ENCODE measurements at places on chromosomes 1 and 21. TPM values are rescaled to one million over a fixed set of nuclear protein-coding genes. Genes with fewer than 3 reads are reported as not detected.

DNA sequence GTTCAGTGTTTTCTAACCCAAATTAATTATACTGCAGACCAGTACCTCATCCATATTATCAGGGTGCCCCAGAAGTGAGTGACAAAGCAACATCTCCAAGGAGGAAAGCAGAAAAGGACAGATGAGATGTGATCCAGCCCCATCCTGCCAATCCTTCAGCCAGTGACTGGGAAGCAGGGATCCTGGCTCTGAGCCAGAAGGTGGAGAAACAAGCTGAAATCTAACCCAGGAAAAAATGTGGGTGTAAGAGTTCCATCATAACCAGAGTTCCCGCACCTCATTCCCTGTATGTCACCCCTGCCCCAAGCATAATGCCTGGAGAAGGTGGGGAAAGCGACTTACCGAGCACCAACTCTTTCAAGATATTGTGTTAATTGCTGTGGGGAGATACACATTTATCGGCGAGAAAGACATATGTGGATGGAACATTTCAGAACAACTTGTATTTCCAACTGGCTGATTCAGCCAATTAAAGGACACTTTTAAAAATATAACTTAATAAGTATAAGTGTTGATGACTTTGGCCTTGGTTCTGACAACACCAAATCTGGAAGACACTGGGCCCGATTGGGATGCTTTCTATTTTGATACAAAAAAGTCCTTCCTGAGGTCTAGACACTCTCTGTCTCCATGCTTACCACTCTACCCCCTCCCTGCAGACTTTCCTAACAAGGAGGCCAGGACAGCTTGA, 14.9 kb downstream of the PLEKHA6 start:
- no peak for DNase-seq

DNA sequence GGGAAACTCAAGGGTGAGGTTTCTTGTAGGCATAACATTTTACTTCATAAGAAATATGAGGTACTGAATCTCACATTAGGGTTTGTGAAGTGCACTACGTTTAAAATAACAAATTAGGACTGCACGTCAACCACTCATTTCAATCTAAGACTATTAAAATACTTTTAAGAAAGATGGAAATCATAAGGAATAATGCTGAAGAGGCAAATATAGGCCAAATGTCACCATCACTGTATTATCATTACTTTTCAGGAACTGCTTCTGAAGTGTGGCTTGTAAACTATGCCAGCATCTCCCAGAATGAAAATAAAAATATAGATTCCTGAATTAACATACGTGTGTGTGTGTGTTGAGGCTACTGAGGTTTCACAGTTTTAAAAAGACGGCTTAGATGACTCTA, 56.8 kb downstream of the INTS7 start:
- DNase-seq = no peak

C1orf53 gene
- 2.3 TPM for polyA plus RNA-seq

DNA sequence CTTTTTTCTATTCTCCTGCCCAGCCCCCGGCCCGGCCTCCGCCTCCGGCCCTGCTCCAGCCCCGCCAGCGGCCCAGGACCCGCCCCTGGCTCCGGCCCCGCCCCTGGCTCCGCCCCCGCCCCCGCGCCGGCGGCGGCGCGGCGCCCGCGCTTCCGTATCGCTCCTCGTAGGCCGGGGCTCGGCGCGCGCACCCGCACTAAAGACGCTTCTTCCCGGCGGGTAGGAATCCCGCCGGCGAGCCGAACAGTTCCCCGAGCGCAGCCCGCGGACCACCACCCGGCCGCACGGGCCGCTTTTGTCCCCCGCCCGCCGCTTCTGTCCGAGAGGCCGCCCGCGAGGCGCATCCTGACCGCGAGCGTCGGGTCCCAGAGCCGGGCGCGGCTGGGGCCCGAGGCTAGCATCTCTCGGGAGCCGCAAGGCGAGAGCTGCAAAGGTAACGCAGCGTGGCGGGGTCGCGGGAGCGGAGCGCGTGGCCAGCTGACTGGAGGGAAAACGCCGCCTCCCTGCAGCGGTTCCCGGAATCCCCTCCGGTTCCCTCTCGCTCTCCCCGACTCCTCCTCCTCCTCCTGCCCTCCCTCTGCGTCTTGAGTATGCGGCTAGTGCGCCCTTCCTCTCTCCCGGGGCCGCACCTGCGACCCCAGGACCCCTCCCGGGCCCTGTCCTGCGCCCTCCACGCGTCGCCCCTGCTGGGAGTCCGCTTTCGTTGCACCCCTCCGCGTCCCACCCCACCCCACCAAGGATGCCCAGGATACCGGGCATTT, at the start of gene IFNAR2:
IFNAR2 (plus strand) TSS at position 155 of the 761 bp plus-strand sequence. CDS start 11,985 bp downstream, outside the sequence.
- no peak for DNase-seq

DNA sequence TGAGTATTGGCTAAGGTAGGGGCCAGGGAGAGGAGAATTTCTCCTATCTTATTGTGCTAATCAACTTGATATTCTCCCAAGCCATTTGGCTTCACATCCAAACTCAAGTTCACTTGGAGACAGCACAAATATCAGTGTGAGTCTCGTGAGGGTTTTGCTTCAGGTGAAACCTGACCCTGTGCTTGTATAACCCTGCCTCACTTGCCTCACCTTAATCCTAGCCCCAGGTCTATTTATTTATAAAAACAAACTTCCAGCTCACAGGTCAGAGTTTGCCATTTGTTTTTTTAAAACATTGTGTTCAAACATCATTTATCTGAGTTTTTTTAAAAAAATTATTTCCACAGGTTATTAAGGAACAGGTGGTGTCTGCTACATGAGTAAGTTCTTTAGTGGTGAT, 19.9 kb downstream of the HAO2 start:
- no peak for DNase-seq

DNA sequence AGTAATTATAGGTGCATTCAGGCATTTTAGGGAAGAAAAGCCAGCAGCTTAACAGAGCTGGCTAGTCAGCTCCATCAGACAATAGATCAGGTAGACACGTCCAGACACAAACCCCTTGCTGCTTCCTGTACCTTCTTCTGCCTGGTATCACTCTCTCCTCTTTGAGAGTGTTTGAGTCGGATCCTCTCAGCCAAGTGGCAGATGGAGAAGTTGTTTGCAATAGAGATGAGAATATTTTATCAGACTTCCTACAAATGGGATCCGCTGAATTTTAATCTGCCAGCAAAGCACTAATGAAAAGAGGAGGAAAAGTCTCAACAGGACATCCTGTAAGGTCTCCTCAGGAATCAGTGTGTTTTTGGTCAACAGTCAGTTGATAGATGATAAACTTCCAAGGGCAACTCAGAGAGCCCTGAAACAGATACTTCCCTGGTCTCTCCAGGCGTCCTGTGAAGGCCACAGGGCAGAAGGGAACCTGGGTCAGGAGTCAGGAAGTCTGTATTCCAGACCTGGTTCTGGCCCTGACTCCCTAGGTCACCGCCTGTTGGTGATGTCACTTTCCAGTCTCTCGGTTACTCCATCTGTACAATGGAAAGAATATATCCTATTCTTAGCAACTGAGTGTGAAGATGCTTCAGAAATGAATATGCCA, 62.1 kb upstream of the PROX1 start:
- no peak for DNase-seq

C1orf87 gene
- polyA plus RNA-seq = 0.11 TPM

MYOC gene
- 0.14 TPM for polyA plus RNA-seq

ITLN2 gene
- not detected for polyA plus RNA-seq

CFAP74 gene
- 1.3 TPM for polyA plus RNA-seq

GRCh38 chr21:42417533-42417932, 13.8 kb downstream of the UBASH3A start:
- no peak for DNase-seq

ZBTB48 gene
- polyA plus RNA-seq = 29.6 TPM

CRP gene
- not detected for polyA plus RNA-seq

DNA sequence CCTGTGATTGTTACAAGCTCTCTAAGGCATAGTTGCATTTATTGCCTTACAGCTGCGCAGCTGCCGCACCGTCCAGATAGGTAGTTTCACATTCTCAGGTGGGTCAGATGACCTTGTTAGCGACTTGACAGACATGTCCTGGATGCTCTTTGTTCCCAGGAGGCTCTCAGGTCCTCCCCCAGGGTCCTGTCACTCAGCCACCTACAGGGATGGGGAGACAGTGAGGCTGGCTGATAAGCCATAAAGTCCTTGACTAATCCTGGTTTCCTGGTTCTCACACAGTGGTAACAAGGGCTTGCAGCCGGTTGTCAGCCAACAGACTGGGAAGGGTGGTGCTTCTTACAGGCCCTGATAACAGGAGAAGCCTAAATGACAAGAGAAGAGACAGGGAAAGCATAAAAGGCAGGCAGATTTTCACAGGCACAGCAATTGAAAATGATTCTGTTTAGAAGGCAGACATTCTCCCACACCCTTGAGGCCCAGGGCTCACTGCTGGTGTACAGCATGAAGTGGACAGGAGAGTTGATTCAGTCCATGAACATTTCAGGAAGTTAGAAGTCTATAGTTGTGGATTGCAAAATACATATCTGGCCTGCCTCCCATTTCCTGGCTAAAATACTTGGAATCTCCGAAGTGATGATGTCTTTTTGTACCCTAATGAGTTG, 2.9 kb downstream of the ARF1 start:
- no peak for DNase-seq

ANGPTL3 gene
- 3.9 TPM for polyA plus RNA-seq

DNA sequence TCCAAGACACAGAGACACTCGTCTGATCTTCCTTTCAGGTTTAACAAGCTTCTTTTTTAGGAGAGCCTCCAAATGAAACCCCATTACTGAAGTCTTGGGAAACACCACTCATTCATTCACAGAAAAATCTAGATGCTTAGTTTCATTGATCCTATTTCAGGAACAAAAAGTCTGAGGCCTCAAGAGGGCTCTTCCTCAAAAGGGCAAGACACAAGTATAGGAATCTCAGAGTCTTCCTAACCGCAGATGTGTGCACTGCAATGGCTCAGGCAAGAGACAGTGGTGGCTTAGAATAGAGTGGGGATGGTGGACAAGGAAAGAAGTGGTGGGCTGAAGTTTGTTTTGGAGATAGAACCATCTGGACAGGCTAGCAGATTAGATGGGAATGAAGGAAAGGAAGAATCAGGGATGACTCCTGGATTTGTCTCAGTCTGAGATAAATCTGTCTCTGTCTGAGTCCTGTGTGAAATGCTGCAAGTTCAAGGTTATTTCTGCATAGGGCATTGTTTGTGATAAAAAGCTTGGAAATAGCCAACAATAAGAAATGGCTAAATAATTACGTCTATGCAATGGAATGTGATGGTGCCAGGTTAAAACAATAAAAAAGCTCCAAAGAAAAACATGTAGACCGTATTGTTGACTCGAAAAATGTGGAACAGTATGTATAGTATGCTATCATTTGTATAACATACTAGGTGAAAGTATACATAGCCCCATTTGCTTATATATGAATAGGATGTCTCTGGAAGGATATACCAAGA, 8.9 kb upstream of the CTSE start:
- DNase-seq = no peak

DNA sequence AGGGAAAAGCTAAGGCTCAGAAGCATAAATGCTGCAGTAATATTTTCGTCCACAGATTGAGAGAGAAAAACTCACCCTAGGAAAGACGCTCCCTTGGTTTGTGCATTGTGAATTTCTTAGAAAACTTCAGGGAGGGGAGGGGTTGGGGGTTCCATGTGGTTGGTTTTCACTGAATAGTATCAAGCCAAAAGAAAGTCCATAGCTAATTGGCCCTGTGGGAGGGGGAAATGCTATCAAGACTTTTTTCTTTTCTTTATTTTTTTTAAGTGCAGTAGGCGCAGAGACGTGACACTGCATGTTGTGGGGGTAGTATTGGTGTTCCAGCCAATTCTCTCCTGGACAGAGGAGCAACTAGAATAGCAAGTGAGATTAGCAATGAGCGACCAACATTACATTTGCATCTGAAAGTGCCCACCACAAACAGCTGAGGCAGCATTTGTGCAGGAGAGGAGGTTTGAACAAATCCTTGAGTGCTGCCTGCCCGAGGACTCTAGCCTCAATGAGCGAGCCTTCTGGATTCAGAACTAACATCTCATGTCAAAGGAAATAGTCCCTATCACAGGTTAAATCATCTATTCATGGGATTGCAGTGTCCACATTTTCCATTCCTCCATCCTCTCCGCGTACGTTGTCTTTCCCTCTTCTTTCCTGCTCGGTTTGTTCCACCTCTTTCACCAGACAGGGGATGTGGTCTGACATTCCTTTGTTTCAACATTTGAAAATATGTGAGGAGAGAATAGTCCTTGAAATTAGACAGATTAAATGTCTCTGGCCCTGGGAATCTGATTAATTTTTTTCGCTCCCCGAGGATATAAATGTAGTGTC, 118.0 kb upstream of the MARK1 start:
- no peak for DNase-seq

DNA sequence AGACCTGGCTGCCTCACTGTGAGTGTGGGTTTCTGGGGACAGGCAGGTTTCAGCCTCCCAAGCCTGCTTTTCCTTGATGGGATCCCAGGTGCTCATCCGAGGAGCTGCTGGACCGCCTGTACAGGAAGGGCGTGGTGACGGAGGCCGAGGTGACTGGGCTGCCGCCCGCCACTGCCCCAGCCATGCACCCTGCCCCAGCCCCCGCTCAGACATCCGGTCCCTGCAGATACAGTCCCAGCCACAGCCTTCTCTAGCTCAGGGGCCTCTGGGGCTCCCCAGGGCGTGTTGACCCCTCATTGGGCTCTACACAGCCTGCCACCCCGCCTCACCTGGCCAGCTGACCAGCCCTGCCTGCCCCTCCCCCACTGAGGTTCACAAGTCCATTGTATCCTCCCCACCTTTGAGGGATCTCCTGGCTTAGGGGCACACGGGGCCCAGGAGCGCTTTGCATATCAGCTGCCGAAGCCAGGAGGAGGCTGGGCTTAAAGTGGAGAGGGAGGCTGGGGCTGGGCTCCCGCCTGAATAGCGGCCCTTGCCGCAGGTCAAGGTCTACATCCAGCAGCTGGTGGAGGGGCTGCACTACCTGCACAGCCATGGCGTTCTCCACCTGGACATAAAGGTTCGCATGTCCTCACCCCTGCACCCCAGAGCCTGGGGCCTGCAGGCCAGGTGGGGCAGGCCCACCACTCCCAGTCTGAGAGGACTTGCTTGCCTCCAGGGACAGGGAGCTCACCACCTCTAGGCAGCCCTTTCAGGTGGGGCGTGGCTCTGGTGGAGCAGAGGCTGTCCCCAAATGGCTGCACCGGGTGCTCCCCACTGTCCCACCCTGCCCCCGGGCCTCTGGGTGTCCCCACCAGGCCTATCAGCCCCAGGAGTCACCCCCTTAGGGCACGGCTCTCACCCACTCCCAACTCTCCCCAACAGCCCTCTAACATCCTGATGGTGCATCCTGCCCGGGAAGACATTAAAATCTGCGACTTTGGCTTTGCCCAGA, 38.5 kb downstream of the TRIM11 start:
- DNase-seq = no peak

KLF17 gene
- 0.16 TPM for polyA plus RNA-seq

DNA sequence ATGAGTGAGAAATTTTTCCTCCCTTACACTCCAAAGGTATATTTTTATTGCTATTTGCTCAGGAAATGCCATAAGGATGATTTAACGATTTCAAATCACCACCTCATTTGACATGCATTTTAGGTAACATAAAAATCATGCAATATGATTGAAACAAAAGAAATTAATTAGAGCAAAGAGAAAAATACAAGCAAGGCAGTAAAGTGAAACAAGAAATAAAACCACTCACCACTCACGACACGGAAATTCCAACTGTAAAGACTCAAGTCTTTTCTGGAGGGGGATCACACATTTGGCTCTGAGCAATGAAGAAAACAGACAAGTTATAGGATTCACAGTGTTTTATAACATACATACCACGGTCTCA, 86.8 kb upstream of the ARHGAP29 start:
- DNase-seq = no peak

GRCh38 chr1:196143602-196144342, 464.5 kb downstream of the KCNT2 start:
- no peak for DNase-seq

B3GALT5 gene
- 1.9 TPM for polyA plus RNA-seq

- no peak for DNase-seq
These were observed 168.4 kb downstream of the FASLG start for GRCh38 chr1:172827301-172827700.

GRCh38 chr1:221164951-221165838, 286.0 kb downstream of the HLX start:
- no peak for DNase-seq

PIK3C2B gene
- 17.3 TPM for polyA plus RNA-seq

Measured in left renal pelvis (tissue), 4 donors.